Urinary bladder (tissue), 4 donors: ENCODE measurements at places on chromosomes 2 and 18. TPM values are rescaled to one million over a fixed set of nuclear protein-coding genes. Genes with fewer than 3 reads are reported as not detected.

GRCh38 chr2:144524118-144525009 lies 4.4 kb upstream of the ZEB2 start:
- no peak for DNase-seq

CMPK2 gene
- polyA plus RNA-seq, result 3.6 TPM

GRCh38 chr18:41244591-41245037 lies 710.4 kb upstream of the PIK3C3 start:
- DNase-seq, result no peak

GRCh38 chr2:241808721-241809382 lies at the start of gene NEU4:
Gene NEU4, plus strand, starts transcription at chr2:241809193. Its CDS starts 5,292 bp downstream, at chr2:241814485.
- no peak for DNase-seq

DNA sequence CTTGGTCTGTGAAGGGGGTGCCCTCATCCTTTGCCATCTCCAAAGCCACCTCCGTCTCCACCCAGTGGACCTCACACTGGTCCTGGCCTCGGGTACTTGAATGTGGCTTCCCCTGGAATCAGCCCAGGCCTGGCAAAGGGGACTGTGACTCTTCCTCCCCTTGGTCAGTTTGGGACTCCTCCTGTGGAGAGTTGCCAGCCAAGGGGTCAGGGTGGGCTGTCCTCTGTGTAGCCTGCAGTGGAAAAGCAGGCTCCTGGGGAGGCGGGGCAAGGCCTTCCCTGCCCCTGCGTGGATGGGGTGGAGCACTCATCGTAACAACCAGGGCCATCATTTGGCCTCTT lies 59.8 kb downstream of the INHBB start:
- no peak for DNase-seq

DNA sequence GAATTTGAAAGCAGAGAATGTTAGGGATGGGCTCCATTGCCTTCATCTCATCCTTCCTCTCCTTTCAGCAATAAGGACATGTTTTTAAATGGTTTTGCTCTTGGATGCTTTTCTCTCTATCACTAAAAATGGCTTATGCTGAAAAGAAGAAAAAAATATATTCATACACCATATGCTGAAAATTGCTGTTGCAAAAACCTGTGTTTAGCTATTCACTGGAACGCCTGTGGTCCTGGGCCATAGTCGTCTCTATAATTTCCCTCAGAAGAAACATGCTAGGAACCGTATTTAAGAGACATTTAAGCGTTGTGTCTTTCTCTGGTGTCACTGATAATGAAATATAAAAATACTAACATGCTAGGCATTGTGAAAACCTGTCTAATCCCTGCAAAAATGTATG lies 324.9 kb downstream of the TSN start:
- DNase-seq, result no peak

DIS3L2 gene
- 15.0 TPM for polyA plus RNA-seq

- no peak for DNase-seq
Measured at GRCh38 chr2:171512683-171513195, 9.5 kb upstream of the CYBRD1 start.

GRCh38 chr2:15284614-15285013 lies 276.5 kb downstream of the NBAS start:
- no peak for DNase-seq

- DNase-seq, result no peak
Measured at GRCh38 chr2:127575185-127575765, 39.8 kb downstream of the MYO7B start.

- no peak for DNase-seq
Measured at GRCh38 chr18:51953521-51953920, 386.5 kb upstream of the DCC start.

DNA sequence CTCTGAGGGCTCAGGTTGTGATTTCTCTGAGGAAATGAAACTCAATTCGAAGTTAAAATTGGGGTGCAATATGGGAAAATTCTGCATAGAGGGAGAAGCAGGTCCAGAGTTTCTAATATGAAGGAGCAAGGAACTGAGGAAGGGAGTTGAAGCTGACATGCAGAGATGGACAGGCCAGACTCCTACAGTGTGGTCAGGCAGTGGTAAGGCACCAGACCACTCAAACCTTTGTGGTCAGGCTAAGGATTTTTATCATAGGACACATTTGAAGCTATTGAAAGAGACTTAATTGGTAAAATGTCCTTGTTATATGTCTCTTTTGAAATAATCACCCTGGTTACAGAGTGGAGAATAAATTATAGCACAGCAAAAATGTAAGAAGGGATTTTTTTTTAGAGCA lies 1074.8 kb upstream of the CDH2 start:
- DNase-seq, result no peak

DNA sequence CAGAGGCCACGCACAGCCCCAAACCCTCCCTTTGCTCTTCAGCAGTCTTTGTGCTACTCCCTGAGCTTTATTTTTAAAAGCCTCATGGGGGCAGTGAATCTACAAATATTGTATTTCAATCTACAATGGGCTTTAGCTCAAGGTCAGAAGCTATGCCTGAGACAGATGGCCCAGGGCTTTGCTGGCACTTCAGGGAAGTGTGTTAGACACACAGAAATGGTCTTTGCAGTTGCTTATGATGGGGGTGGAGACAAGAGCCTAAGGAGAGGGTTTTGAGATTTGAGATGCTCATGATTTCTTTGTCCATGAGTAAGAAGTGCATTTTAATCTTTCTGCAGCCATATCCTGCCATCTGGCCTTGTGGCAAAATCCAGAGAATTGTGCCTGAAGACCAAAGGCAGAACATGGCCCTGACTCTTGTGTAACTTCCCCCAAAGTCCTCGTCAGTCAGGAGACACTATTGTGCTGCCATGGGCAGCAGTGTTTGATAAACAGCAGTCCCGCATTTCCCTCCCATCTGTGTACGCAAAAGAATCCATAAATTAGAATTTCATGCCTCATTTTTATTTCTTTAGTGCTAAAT lies 92.6 kb downstream of the VAPA start:
- no peak for DNase-seq

DNA sequence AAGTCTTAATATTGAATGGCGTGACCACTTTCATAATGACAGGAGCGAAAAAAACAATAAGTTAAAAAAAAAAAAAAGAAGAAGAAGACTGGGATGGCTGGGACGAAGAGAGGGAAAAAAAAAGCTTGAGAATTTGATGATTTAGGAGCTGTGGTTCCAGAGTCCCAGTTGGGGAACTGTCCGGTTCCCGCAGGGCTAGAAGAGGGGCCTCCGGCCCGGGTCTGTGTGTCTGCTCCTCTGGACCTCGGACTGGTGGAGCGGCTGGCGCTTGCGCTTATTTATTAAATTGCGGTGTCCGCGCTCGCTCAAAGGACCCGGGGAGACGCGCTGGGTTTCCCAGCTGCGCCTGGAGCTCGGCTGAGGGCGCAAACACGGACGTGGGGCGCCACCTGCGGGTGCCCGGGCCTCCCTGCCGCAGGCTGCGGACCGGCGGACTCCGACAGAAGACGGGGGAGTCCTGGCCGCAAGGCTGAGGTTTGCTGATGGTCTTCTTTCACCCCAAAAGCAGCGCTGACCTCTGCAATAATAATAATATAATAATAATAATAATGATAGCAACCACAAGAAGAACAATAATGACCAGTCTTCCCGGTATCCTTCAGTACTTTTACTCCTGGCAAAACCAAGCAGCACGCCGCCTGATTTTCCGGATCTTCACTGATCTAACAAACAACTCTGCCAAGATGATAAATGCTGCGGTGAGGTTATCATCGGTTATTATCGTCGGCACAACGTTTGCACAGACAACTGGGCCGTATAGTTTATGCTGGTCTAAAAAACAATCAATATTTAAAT lies at the start of gene CBLN2:
CBLN2 (minus strand) TSS at position 251 of the 795 bp plus-strand sequence. CDS start 2,182 bp downstream, outside the sequence.
- DNase-seq, result peak; percentile 31

GRCh38 chr2:2719781-2720180 lies 388.7 kb upstream of the MYT1L start:
- no peak for DNase-seq

DNA sequence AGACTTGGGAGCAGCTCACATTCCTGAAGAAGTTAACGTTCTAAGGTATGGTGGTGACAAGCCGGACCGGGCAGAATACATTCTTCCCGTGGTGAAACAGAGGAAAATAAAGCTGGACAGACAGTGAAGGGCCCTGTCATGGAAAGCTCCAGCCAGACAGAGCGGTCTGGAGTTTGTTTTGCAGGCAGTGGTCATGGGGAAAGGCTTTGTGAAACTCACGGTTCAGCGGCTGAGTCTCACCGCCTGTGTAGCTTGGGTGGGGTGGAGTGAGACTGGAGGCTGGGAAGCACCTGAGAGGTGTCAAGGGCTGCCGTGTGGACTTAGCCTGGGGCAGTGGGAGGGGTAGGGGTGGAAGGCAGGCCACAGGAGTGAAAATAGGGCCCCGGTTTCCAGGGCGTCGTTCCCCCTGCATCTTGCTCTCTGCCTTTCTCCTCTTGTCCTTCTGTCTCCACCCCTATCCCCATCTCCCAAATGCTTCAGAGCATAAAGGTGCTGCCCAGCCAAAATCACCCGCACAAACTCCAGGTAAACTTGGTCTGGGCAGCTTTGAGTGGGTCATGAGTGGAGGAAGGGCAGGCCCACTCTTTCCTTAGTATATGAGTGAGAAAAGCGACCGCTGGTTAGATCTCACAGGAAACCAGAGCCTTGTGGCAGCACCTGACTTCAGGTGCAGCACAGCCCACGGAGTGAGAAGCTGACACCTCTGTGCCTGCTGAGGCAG lies 11.4 kb upstream of the SLC20A1 start:
- no peak for DNase-seq

DNA sequence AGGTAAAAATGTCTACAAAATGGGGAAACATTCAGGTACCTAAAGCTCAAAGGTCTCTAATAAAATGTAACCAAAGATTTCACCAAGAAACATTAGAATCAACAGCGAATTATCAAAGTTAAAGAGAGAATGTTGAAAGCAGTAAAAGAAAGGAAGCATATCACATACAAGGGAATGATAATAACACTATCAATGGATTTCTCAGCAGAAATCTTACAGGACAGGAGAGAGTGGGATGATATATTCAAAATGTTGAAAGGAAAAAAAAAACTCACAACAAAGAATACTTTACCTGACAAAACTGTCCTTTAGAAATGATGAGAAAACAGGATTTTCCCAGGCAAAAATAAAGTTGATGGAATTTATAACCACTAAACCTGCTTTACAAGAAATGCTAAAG lies 591.2 kb upstream of the POU3F3 start:
- DNase-seq, result no peak
